ENCODE measurements at places on chromosomes 7 and 10. TPM values are rescaled to one million over a fixed set of nuclear protein-coding genes. Genes with fewer than 3 reads are reported as not detected.

COL17A1 gene
- total RNA-seq: 2.2 TPM

SPDYE5 gene
- not detected for total RNA-seq

RAPGEF5 gene
- 106 TPM for total RNA-seq

PCBD1 gene
- total RNA-seq: 54.6 TPM

PPP1R9A gene
- total RNA-seq: 9.3 TPM

SCIN gene
- total RNA-seq: 0.18 TPM

DNA sequence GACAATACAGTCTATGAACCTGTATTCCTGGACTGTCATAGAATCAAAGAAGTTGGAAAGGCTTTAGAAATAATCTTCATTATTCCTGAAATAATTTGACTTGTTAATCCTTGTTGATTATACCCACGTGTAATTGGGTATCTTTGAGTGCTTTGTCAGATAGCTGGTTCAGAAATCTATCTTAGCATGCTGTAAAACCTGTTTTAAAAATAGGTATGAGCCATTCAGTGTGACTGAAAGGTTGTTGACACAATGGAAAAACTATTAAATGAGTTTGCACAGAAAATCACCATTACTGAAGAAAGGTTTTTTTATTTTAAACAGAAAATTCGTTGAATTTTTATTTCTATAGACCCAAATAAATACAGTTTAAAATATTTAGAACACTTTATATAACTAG lies 38.7 kb downstream of the PHTF2 start:
- DNase-seq: no peak

DNA sequence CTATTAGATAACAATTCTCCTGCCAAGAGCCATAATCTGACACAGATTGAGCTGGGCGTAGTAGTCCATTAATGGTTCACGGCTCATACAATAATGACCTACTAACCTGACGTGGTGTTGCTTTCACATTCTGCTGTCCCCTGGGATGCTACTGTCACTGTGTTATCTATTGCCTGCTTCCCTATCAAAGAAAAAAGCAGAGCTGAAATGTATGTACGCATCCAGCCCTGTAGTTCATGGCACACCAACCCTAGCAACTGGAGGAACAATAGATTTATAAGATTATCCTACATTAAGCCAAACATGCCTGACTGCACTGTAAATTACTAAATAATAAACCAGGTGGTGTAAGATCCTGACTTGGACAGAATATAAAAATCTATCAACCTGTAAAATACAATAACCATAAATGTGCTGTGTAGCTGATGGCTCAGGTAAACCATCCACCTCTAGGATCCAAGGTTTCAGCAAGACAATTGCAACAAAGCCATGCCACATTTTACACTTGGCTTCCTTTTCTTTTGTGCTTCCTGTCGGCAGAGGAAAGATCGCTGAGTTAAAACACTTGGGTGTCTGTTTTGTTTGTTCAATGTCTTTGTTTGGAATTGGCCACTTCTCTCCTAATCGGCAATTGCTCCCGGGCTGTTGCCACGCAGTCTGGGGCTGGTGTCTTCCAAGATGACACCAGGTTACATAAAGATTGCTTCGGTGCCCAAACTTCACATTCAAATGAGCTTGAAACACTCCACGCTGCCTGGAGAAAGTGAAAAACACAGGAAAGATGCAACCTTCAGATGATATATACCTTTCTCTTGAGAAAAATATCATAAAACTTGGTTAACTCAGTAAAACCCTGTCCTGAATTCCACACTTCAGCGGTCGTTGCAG lies 143.9 kb upstream of the MGMT start:
- no peak for DNase-seq

DNA sequence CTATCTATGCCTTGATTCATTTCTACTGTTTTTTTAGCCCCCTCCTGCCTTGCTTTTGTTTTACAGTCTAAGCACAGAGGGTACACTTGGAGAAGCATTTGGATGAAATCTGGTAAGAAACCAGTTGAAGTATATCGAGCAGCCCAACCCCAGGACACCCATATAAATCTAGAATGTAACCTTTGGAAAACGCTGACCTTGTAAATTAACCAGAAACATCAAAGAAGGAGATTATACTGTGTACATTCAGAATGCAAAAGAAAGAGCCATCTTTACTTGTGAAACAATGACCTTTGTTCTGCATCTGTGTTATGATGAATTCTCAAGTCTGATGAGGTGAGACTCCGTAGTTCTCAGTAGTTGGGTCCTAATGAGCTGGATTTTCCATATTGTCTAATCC lies 49.3 kb upstream of the RAB18 start:
- DNase-seq: no peak

GRCh38 chr7:40711706-40712105 lies 576.9 kb downstream of the SUGCT start:
- DNase-seq: no peak

DNA sequence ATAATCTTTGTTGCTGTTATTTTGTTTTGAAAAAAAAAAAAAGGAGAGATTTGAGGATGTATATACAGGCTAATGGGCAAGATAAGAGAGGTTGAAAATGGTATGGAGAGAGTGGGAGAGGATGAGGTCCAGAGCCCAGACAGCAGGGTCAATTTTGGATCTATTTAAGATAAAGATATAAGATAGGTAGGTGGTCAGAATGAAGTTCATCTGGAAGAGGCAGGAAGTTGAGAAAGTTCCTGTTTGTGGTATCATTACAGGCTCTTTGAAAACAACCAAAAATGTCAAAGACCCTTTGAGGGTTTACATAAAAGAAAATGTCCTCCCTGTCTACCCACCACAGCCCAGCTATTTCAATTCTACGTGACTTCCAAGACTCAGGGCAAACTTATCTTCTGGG lies 7.5 kb downstream of the CEP41 start:
- DNase-seq: no peak

- DNase-seq: no peak
Measured at GRCh38 chr10:25017154-25017590, 760 bp downstream of the THNSL1 start.

Measured in pulmonary artery endothelial cell (primary cell).